Keratinocyte (primary cell): ENCODE measurements at places on chromosomes 7 and 10. TPM values are rescaled to one million over a fixed set of nuclear protein-coding genes. Genes with fewer than 3 reads are reported as not detected.

Gene GBX1
- polyA plus RNA-seq = not detected in 3 replicates

Gene MIOS
- polyA plus RNA-seq = 15.8 to 29.2 TPM (median 19.7 TPM) in 3 replicates

Gene VAX1
- polyA plus RNA-seq = 0.03 to 0.04 TPM in 2 of 3 replicates, not detected in the other

Gene C7orf33
- polyA plus RNA-seq = not detected in 3 replicates

Gene ZNF92
- polyA plus RNA-seq = 2.0 to 3.3 TPM (median 2.2 TPM) in 3 replicates

Gene CYP3A4
- not detected in 3 replicates for polyA plus RNA-seq

Gene TLX1
- not detected in 3 replicates for polyA plus RNA-seq

DNA sequence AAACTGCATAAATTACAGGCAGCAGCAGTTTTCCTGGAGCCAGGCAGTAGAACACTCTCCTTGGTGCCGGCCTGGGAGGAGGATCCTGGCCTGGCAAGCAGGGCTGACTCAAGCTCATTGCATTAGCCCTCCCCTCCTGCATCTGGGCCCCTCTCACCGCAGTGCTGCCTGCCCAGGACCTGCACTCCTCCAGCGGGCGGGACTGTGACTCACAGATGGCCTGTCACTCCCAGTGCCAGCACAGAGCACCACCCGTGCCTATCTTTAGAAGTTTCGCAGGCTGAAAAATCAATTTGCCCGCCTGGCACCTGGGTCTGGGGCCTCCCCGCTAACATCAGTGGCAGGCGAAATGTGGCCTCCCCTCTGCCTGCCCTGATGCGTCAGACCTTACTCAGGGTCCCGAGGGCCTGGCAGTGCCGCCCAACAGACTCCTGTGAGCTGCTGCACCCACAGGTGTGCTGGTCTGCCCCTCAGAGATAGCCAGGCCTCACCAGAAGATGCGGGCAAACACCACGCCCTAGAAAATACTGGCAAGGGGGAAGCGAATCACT is 123.8 kb downstream of the KCNMA1 start:
- DNase-seq = peak; percentile 91

DNA sequence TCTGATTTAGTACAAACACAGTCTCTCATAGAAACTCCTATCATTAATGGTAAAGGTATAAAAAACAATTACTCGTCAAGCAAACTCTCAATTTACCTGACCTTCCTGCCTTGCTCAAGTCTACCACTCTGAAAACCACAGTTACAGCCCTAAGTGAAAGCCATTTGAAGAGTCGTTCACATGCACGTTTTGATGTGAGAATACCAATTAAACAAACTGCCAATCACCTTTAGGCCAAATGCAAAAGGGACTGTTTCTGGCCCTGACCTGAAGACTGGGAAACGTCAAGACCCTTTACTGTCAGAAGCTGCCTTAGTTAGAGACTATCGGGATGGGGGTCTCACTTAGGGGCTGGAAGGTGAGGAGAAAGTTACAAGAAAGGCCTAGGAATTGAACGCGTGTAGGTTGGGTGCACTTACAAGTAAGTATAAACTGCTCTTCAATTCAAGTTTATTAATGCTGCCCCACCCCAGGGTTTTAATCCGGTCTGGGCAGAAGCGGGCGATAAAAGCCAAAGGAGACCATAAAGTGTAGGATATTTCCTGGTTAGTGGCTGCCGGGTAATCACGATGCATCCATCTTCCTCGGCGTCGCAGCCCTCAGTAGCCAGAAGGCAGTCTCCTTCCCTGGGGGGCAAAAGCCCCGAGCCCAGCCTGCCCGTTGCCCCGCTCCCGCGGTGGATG is 935 bp downstream of the TM9SF3 start:
- no peak for DNase-seq

DNA sequence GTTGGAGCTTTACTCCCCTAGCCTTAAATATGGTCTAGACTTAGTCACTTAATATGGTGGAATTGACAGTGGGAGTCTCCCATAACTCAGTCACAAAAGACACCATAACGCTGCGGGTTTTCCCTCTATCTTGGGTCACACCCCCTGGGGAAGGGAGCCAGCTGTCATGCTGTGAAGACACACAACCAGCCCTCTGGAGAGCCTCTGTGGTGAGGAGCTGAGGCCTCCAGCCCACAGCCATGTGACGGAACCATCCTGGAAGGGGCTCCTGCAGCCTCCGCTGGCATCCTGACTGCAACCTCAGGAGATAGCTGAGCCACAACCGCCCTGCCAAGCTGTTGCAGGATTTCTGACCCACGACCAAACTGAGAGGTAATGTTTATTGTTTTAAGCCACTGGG is 37.9 kb downstream of the PAXIP1 start:
- no peak for DNase-seq

DNA sequence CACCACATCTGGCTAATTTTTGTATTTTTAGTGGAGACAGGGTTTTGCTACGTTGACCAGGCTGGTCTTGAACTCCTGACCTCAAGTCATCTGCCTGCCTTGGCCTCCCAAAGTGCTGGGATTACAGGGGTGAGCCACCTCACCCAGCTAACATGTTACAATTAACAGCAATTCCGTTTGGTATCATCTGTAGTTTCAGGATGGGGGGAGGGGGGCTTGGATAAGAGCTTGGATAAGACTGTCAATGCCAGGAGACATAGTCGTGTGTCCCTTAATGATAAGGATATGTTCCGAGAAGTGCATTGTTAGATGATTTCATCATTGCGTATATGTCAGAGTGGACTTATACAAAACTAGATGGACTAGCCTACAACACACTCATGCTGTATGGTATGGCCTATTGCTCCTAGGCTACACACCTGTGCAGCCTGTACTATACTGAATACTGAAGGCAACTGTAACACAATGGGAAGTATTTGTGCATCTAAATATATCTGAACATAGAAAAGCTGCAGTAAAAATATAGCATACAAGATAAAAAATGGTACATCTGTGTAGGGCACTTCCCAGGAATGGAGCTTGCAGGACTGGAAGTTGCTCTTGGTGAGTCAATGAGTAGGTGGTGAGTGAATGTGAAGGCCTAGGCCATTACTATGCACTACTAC is 103.9 kb upstream of the TNS3 start:
- no peak for DNase-seq

GRCh38 chr7:126750207-126750911 is 502.4 kb downstream of the GRM8 start:
- no peak for DNase-seq

DNA sequence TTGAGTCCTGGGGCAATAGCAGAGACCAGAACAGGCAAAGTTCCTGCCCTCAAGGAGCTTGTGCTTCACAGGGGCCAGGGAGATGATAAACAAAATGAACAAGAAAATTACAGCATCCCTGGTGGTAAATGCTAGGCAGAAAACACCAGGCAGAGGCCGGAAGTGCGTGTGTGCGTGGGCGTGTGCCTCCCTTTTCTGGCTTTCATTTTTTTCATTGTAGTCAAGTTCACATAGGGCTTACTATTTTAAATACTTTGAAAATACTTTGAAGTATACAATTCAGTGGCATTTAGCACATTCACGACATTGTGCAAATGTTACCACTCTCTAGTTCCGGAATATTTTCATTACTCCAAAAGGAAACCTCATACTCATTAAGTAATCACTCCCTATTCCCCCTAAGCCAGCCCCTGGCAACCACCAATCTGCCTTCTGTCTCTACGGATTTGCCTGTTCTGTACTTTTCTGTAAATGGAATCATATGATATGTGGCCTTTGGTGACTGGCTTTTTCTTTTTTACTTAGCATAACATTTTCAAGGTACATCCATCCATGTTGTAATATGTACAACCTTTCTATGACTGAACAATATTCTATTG is 88.1 kb upstream of the PDCD4 start:
- no peak for DNase-seq

GRCh38 chr10:51789903-51790302 is 90.5 kb upstream of the CSTF2T start:
- no peak for DNase-seq

DNA sequence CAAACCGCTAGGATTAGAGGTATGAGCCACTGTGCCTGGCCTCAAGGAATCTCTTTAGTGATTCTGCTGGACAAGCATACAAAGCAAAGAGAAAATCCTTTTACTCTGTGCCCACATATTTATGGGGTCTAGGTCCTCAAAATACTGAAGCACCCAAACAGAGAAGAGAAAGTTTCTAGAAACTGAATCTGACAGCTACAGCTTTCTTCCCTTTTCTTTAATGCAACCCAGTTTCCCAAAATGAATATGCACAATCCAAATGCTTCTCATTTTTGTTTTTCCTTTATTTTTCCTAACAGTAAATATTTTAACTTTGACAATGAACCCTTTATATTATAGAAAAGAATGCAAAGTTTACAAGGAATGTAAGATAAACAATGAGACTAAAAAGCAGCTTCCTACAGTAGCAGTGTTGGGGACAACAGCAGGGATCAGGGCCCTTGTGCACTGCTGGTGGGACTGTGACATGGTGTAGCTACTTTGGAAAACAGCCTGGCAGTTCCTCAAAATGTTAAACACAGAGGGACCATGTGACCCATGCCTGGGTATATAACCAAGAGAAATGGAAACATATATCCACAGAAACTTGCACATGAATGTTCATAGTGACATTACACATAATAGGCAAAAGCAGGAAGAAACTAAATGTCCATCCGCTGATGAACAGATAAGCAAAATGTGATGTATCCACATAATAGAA is 325.2 kb downstream of the PRPF18 start:
- DNase-seq = no peak

DNA sequence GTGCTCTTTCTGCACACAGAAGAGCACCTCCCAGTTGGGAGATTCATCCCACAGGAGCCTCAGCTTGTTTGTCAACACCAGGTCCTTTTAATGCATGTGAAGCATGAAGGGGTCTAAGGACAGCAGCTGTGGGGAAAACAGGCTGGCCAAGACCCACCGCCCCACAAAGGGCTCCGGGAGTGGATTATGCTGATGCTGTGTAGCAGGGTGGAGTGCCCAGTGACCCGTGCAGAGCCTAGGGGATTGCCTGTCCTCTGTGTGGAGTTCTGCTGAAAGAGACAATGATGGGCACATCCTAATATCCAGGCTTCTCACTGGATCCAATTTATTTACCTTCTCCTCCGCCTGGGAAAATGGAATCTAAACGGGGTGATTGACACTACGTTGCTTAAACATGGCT is 74.0 kb downstream of the PIP4K2A start:
- no peak for DNase-seq
